ENCODE measurements at places on chromosomes 7 and 10.
A peak's percentile ranks its signal among the peaks of the same experiment; 100 is the strongest.

GRCh38 chr10:95214369-95214768 lies 20.3 kb downstream of the ACSM6 start:
- no peak for DNase-seq

GRCh38 chr10:51767103-51767763 lies 67.8 kb upstream of the CSTF2T start:
- no peak for DNase-seq

GRCh38 chr7:30977896-30978564 lies 14.3 kb downstream of the GHRHR start:
- DNase-seq = no peak

DNA sequence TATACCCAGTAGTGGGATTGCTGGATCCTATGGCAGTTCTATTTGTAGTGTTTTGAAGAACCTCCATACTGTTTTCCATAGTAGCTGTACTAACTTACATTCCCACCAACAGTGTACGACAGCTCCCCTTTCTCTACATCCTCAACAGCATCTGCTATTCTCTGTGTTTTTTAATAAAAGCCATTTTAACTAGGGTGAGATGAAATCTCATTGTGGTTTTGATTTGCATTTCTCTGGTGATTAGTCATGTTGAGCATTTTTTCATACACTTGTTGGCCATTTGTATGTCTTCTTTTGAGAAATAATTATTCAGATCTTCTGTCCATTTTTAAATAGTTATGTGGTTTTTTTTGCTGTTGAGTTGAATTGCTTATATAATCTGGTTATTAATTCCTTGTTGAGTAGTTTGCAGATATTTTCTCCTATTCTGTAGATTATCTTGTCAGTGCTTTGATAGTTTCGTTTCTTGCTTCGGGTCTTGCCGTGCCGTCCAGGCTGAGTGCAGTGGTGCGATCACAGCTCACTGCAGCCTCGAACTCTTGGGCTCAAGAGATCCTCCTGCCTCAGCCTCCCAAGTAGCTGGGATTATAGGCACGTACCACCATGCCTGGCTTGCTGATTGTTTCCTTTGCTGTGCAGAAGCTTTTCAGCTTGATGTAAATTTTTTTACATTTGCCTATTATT lies 12.0 kb downstream of the MTG1 start:
- DNase-seq = no peak

GRCh38 chr10:86151613-86152012 lies 215.0 kb downstream of the GRID1 start:
- no peak for DNase-seq

DNA sequence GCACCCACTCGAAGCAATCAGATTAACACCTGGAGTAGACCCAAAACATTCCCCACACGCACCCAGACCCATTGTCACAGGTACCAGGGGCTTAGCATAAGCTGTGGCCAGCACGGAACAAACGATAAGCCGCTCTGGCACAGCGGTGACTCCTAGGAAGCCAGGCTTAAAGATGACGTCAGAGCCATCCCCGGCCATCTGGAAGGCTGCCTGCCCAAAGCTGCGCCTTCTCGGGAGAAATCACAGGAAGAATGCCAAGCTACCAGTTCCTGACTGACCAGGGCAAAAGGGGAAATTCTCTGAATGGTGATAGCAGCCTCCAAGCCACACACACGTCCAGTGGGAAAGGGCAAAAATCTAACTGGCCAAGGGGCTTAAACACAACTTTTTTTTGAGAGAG lies 13.0 kb upstream of the WIPI2 start:
- peak; percentile 6 for DNase-seq

DNA sequence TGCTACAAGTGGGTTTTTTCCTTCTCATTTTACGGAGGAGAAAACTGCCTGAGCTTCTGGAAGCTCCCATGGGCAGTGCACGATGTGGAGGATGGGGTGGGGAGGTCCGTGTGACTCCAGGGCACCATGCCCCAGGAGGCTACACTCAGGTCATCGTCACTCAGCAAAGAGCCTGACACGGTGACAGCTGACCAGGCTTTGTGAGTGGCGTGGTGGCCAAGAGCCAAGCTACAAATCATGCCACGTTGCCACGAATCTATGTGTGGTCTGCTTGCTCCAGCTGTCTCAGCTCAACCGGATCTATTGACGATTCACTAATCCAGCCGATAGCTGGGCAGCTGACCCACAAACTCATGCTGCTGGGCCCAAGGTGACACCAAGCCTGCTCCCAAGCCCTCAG lies 27.6 kb upstream of the C10orf71 start:
- no peak for DNase-seq

DNA sequence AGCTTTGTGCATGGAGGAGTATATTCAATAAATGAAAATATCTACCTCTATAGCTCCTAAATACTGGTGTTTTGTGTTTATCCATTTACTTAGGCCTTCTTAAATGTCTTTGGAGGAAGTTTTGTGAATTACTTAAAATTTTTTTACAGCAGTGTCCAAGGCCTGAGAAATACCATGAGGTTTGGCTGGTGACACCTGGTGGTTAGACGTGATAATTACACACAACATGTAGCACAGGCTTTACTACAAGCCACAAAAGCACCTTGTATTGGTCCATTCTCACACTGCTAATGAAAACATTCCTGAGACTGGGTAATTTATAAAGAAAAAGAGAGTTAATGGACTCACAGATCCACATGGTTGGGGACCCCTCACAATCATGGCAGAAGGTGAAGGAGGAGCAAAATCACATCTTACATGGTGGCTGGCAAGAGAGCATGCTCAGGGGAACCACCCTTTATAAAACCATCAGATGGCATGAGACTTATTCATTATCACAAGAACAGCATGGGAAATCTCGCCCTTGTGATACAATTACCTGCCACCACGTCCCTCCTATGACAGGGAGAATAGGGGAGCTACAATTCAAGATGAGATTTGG lies 20.6 kb downstream of the HYAL4 start:
- peak; percentile 6 for DNase-seq

DNA sequence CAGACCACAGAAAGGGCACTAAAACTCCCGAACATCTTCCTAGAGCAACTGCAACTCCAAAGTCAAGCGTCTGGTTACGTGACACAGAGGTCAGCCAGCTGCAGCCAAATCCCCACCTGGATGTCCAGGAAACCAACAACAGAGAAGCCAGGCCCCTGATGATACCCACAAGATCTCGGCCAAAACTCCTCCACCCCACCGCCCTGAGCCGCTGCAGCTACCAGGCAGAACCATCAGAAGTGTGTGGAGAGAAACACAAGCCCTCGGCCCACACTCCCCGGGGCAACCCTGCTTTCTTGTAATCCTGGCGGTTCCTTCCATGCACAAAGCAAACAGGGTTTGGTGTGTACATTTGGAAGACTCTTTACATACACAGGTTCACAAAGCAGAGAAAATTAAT lies 8.7 kb downstream of the CHST15 start:
- no peak for DNase-seq

DNA sequence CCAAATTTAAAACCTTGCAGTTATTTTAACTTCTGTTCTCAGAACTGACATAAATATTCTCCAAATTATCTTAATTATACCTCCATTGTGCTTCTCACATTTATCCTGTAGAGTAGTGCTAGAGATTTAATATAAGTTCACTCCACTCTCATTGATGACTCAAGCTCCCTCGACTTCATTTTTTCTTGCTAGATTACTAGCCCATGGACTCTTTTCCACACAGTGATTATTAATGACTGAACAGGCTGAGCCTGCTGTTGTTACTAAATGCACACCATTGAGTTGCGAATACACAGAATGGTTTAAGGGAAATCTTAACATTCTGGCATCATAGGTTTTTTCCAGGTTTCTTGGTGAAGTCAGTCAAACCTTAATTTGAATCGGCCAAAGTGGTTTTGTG lies 179.5 kb upstream of the AKR1E2 start:
- DNase-seq = no peak

DNA sequence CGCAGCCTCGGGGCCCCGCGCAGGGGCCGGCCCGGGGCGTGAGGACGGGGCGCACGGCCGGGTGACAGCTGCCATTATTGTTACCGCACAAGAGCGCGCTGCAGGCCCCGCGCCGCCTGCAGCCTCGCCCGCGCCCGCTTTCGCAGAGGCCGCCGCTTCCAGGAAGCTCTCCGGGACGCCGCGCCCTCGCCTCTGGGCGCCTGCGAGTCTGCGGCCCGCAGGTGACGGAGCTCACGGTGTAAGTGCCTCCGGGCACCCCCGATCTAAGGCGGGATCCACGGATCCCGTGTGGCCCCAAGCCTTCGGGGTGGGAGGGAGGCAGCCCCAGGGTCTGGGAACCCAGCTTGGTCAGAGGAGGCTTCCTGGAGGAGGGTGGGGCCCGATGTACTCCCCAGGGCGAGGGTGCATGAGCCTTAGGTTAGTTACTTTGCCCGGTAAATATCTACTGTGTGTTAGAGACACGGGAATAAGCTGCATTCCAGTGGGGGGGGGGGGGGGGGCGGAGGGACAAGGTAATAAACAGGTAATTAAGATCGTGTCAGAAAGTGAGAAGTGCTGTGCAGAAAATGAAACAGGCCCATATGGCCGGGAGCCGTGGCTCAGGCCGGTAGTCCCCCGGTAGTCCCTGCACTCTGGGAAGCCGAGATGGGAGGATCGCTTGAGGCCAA lies 638 bp downstream of the IQCE start:
- no peak for DNase-seq

DNA sequence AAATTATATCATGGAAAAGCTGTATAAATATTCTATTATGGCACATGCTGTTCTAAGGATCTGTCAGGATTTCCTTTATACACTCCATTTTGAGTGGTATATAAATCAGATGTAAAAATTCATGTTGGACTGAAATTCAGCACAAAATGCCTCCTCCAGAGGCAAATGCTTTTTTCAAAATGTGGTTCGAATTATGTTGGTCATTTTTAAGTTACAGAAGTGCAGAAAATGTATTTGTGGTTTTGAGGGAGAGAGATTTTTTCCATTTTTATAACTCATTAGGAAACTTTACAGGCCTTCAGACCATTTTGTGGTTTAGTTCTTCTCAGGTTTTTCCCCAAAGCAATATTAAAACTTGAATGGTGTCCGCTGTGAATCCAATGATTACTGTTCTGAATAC lies 2.9 kb downstream of the PPP1R3A start:
- no peak for DNase-seq

DNA sequence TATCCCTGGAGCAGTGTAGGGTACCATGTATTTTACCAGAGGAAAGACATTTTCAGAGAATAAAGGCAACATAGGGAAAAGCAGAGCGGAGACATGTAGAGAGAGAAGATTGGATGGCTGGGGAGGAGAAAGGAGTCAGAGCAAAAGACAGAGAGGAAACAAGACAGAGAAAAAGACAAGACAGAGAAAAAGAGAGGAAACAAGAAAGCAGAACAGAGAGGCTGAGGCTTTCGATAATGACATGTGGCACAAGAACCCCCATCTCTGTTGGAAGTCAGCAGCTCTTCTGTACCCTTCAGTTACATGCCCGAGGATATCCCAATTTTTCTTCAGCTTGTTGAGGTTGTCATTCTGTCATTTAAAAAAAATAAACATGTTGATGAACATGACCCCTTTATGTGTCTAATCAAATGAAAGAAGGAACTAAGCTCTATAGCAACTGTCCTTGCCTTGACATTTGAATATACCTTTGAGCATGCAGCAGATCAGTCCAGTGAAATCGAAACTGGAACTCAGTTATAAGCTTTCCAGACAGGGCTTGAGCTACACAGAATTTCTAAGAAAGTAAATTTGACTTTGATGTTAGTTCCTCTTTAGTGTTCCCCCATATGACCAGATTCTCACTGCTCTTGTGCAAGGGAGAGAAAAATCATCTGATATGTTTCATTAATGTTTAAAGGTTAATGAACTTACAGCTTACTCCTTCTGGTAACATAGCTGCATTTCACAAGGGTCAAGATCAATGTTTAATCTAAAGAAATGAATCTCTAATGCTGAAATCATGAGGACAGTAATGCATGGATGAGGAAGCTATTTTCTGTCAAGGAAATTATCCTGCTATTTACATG lies 75.1 kb upstream of the SP4 start:
- no peak for DNase-seq

- DNase-seq = no peak
Observed at GRCh38 chr10:124517461-124517860, 55.8 kb downstream of the LHPP start.

DNA sequence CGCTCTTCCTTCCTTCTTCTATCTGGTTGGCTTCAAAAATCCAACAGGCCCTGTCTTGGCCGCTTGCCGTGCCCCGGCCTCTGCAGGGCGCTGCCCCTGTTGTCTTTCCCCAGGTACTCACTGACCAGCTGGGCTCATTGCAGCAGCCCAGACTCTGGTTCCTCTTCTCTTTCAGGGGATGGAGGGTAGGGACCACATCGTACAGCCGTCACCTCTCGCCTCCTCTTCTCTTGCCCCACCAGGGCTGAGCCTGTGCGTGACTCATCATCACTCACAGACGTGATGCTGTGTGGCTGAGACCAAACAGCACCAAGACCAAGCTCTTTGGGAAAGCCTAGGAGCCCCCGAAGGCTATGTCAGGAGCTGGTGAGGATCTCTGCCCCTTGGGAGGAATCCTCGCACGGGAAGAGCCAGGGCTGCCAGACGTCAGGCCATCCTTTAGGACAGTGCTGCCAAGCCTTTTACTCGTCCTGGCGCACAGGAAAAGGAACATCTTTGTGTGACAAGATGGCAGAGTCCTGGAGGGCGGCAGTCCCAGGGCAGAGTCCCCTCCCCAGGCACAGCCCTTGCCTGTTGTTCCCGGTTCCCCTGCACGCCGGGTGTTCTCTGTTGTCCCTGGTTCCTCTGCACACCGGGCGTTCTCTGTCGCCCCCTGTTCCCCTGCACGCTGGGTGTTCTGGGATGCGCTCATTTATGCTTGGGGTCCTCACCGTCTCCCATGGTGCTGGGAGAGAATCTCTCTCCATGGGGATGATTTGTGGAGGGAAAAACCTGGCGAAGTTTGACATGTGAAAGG lies 188.5 kb upstream of the SHH start:
- no peak for DNase-seq

DNA sequence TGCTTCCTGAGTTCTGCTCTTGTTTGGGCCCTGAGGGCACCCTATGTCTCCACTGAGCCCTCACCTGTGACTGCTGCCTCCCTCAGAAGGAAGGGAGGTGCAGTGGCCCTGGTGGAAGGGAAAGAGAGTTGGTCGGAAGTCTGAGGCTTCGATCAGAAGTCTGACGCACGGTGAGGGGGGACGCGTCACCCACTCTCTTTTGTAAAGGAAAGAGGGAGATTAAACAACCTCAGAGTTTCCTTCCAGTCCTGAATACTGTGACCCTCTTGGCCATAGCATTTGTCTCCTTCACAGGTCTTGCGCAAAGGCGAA lies 31.4 kb upstream of the TRIM8 start:
- DNase-seq = no peak
